Airway epithelial cell (primary cell): ENCODE measurements at places on chromosomes 13 and 19. TPM values are rescaled to one million over a fixed set of nuclear protein-coding genes. Genes with fewer than 3 reads are reported as not detected.

Gene GTF2F2
- 30.2 and 32.4 TPM in 2 replicates for total RNA-seq

Gene CCDC169
- total RNA-seq = 0.46 and 1.2 TPM in 2 replicates

Gene SCGB2B2
- total RNA-seq = not detected in 2 replicates

Gene MLNR
- not detected in 2 replicates for total RNA-seq

Gene KRTDAP
- 40.4 and 58.3 TPM in 2 replicates for total RNA-seq

Gene VSTM1
- total RNA-seq = not detected in 2 replicates
